ENCODE measurements at places on chromosomes 2 and 18.
A peak's percentile ranks its signal among the peaks of the same experiment; 100 is the strongest.

- DNase-seq: no peak
These were observed 125.6 kb downstream of the TMEM18 start for GRCh38 chr2:551621-552020.

DNA sequence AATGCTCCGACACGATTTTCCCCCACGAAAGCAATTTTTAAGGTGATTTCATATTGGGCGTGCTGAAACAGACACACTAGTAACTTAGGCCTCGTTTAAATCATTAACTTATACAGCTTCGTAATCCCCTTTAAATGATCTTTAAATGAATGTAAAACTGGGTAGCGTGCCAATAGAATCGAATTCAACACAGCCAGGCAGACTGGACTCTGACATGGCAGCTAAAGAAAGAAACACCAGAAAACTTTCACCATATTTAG is 2.4 kb upstream of the ID2 start:
- no peak for DNase-seq

DNA sequence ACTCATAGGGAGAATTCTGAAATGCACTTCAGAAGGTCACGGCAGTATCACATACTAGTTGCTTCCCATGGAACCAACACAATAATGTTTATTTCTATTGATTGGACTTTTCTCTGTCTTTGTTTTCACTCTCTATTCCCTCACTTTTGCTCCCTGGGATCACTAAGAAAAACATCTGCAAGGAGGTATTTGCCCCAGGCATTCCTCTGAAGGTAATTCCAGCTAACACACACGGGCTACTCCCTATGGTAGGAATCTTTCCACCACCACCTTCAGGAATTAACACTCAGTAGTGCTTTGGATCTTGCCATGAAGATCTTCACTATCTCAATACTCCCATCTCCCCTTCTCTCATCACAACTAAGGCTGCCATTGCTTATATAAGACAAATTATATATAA is 353.3 kb downstream of the DSC3 start:
- no peak for DNase-seq

DNA sequence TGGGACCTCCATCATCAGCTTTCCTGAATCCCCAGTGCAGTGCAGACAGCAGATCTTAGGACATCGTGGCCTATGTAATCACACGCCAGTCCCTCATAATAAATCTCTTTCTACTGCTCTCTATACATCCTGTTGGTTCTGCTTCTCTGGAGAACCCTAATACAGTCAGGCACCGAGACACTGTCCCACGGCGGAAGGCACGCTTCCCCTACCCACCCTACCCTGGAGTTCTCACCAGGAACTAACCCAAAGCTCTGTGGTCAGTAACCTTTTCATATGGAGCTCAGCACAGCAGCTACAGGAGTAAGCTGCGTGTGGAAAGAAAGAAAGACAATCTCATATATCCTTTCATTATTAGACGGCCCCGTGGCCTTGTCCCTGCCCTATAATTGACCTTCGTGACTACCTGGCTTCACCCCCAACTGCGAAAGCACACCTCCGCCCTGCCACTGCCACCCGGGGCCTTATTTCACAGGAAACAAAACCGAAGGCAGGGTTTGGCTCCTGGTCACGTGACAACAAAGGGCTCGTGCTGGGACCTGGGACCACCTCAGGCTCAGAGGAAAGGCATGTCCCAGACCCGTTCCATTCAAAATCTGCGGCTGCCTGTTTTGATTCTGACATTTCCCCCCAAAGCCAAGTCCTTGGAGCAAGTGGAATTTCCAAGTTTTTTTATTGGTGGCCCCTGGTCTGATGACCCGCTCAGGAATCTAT is 99.7 kb upstream of the ODC1 start:
- DNase-seq: no peak

GRCh38 chr18:53909668-53910067 is 314.8 kb downstream of the MBD2 start:
- no peak for DNase-seq

- no peak for DNase-seq
These were observed 303.5 kb downstream of the HRH4 start for GRCh38 chr18:24763765-24764513.

GRCh38 chr2:11305338-11305737 is 39.1 kb downstream of the ROCK2 start:
- DNase-seq: no peak

DNA sequence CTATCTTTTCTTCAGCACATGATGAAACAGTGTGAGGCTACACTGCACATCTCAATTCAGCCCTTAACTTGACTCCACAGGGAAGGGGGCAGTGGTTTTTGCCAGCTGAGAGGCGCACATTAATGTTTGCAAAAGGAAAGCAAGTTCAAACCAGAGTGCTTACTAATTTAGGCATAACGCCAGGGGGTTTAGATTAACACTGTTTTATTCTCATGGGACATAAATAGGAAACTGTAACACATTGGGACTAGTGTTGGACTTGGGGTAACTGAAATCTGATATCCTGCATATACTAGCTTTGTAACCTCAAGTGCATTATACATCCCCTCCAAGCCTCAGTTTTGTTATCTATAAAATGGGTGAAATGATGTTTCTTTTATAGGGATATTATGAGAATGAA is 821.2 kb upstream of the ID2 start:
- DNase-seq: no peak

DNA sequence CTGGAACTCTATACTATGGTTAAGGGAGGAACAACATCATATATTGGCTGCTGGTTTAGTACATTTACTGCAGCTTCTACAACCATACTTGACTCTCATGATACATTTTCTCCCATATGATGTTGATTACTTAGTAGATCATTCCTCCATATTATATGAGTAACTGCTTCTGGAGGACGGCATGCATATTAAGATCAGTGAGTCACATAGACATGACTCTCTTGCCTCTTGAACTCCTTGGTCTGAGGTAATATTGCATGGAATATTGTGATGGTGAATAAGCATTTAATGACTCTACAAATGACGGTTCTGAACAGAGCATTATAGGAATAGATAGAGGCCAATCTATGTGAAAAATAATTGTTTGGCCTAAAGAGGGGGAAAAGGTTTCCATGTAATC is 418.8 kb upstream of the SPHKAP start:
- DNase-seq: no peak

GRCh38 chr2:75464348-75464946 is 96.3 kb downstream of the EVA1A start:
- no peak for DNase-seq

GRCh38 chr2:77666251-77666980 is 144.2 kb upstream of the LRRTM4 start:
- DNase-seq: no peak

- no peak for DNase-seq
These were observed 2.1 kb downstream of the NMUR1 start for GRCh38 chr2:231527955-231528635.

DNA sequence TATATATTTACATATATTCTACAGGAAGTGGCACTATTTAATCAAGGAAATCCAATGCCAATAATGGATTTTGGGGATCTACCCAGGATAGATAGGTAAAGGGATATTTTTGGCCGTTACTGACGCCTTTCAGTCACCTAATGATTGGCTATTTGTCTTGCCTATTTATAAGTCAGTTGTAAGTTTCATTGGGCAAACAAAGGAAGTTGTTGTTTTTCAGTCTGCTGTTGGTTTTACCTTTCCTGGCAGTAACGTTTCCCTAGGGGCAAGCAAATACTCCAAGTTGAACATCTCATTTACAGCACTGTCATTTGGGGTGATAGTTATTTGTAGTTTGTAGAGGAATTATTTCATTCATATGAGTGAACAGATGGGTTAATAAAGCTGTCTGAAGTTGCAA is 17.0 kb upstream of the LANCL1 start:
- no peak for DNase-seq

- no peak for DNase-seq
These were observed 73.9 kb downstream of the NEDD4L start for GRCh38 chr18:58117786-58118403.

DNA sequence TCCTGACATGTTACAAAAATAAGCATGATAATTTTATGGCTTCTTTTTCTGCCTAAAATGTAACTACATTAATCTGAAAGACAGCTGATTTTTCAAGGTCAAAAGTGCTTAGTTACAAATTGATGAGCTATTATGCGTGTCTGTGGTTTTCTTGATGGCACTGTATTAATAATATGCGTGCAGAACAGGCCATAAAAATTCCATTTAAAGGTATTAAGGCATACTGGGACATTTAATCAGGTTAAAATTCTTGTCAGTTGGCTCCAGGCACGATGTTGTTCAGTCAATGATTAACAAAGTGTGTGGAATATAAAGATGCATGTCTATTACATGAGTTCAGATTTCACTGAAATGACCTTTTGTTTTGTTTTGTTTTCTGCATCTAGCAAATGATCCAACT is 420.1 kb upstream of the ZNF804A start:
- DNase-seq: no peak

DNA sequence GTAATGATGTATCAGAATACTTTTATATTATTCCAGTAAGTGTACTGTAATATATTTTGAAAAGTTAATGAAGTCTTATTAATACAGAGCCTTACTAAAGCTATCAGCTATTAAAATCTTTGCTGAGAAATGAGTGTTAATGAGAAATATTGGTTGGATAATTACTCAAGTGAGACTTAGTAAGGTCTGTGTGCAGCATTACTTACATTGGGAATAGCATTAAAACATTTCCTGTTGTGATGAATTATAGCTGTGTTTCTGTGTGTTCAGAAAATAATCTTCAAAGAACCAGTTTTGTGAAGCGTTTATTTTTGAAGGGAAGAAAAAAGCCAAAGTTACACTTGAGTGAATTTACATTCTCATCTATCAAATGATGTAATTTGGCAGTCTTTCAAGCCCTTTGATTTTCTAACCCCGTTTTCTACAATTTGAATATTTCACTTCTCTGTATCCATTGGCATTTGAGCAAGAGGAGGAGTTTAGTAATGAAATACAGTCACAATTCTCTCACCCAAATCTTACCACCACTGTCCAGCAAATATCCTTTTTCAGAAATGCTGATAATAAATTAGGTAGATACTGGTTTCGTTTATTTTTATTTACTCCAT is 123.5 kb upstream of the BOD1L2 start:
- no peak for DNase-seq

DNA sequence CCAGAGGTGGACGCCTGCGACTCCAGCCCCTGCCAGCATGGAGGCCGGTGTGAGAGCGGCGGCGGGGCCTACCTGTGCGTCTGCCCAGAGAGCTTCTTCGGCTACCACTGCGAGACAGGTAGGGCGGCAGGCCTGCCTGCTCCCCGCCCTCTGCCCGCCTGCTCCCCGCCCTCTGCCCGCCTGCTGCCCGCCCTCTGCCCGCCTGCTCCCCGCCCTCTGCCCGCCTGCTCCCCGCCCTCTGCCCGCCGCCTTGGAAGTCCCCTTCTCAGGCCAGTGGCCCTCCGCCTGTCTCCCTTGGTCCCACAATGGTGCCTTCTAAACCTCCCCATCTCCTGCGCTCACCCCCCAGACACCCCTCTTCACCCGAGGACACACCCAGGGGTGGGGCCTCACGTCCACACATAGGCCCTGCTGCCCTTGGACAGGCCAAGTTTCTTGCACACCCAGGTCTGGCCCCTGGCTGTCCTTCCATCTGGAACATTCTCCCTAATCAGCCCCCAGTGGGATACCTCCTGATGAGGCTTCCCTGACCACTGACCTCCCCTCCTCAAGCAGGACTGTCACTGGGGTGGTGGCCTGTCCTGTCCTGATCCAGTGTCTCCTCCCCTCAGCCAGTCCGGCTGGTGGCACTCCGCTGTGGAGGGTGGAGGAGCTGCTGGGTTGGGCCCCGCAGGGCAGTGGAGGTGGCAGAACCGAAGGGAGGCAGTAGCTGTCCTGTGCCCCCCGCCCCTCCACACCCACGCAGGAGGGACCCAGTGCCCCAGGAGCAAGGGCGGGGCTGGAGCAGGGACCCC is 37.9 kb downstream of the MTERF4 start:
- DNase-seq: peak; percentile 44

DNA sequence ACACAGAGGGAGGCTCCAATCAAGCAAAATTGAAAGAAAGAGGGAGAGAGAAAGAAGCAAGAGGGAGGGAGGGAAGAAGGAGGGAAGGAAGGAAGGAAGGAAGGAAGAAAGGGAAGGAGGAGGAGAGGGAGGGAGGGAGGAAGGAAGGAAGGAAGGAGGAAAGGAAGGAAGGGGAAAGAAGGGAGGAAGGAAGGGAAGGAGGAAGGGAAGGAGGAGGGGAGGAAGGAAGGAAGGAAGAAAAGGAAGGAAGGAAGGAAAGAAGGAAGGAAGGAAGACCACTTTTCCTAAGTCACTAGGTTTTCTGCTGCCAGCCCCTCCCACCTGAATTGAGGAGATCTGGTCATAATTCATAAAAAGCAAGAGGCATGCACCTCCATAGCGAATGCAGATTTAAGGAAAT is 287.0 kb downstream of the SP3 start:
- DNase-seq: no peak

DNA sequence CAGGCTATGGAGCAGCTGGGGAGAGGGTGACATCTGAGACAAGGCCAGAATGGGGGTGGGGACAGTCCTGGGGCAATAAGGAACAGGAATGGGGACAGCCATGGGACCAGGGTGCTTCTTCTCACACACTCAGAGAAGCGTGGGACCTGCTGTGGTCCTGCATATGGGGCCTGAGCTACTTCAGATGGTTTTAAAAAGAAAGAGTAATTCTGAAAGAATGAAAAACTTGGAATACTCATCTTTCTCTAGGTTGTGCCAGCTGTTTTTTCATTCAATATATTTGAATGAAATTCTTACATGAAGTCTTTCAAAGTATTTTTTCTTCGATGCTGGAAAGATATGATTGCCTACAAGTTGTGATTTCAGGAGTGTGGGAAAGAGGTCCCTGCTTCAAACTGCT is 227.5 kb upstream of the APCDD1 start:
- no peak for DNase-seq

- DNase-seq: no peak
These were observed 72.7 kb upstream of the MBOAT2 start for GRCh38 chr2:9076210-9076609.

- no peak for DNase-seq
These were observed 1249.0 kb downstream of the DPP10 start for GRCh38 chr2:115691409-115691808.

- no peak for DNase-seq
These were observed 686.7 kb downstream of the NYAP2 start for GRCh38 chr2:226086190-226086589.

DNA sequence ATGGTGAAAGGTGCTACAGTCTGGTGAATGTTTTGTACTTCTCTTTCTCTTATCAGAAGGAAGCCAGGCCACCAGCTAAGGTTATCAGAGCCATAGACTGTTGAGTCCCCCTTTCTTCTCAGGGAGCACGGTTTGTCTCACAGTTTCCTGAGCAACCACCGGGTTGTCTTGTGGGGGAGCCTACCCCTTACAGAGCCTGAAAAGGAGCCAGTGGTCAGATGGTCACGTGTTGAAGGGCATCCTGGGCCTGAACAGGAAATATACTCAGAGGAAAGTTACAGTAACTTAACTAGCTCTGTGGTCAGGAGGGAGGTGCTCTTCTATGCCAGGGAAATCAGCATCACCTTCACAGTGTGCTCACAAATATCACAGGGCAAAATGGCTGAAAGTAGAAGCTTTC is 11.6 kb downstream of the CD28 start:
- DNase-seq: peak; percentile 42
